ENCODE measurements at places on chromosomes 6 and 20.

DNA sequence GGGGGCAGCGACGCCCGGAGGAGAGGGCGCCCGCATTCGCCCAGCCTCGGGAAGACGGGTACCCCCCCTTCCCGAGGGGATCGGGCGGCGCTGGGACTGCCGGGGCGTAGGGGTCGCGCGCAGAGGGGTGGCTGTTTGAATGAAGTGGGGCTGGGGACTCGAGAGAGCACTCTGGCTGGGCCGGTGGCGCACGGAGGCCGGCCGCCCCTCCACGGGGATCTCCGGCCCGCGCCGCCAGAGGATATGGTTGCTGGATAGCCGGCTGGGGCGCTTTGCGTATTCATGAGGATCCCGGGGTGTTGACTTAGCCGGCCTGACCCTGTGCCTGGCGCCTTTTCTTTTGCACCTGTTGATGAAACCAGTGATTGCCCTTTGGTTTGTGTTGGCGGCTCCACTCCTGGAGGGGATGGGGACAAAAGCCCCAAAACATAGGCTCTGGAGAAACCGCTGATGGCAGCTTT, 469 bp downstream of the SYNJ2 start:
- no peaks in the 10 kb centered on the region for H3K27me3 ChIP-seq
- DNase-seq = peak; percentile 77
- H3K4me3 ChIP-seq = peak overlapping the region; percentile 62
- peaks cover 2% of the 10 kb centered on the region for H3K4me1 ChIP-seq
- H3K27ac ChIP-seq = peak overlapping the region; percentile 69

DNA sequence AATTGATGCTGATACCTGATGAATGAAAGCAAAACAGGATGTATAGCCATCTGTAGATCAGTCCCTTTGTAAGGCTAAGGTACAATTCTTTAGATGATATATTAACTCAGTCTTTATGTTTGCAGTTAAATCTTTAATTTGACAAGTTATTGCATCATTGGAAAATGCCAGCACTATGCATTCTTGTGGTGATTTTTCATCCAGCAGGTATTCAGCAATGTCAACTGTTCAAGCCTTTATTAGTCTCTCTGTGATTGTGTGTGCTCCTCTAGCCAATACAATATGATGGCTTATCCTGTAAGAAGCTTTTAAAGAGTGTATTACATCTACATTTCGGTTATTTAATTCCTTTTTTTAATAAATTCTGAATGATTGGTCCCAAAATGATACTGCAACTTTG, 34.3 kb downstream of the HLA-DMB start:
- H3K27me3 ChIP-seq = no peaks in the 10 kb centered on the region
- no peak overlapping the region for H3K27ac ChIP-seq
- no peak for DNase-seq
- no peaks in the 10 kb centered on the region for H3K36me3 ChIP-seq
- no peaks in the 10 kb centered on the region for H3K4me1 ChIP-seq

- no peak overlapping the region for H3K27ac ChIP-seq
- no peak for DNase-seq
- H3K36me3 ChIP-seq = no peaks in the 10 kb centered on the region
- H3K4me1 ChIP-seq = no peaks in the 10 kb centered on the region
- H3K27me3 ChIP-seq = no peaks in the 10 kb centered on the region
These were observed 1.4 kb downstream of the CST8 start for GRCh38 chr20:23492292-23492691.

- peak; percentile 78 for DNase-seq
- H3K36me3 ChIP-seq = no peaks in the 10 kb centered on the region
- peaks cover 3% of the 10 kb centered on the region for H3K4me1 ChIP-seq
- H3K27ac ChIP-seq = no peak overlapping the region
- H3K4me3 ChIP-seq = no peak overlapping the region
These were observed 125.7 kb downstream of the ANKS1A start for GRCh38 chr6:35014786-35015185.

- DNase-seq = no peak
- no peak overlapping the region for H3K27ac ChIP-seq
- H3K4me1 ChIP-seq = no peaks in the 10 kb centered on the region
These were observed 15.8 kb downstream of the PDE7B start for GRCh38 chr6:135867332-135867731.

GRCh38 chr6:111721753-111722154, 116.1 kb upstream of the TRAF3IP2 start:
- DNase-seq = peak; percentile 65
- no peak overlapping the region for H3K4me3 ChIP-seq
- no peak overlapping the region for H3K27ac ChIP-seq
- no peaks in the 10 kb centered on the region for H3K27me3 ChIP-seq

DNA sequence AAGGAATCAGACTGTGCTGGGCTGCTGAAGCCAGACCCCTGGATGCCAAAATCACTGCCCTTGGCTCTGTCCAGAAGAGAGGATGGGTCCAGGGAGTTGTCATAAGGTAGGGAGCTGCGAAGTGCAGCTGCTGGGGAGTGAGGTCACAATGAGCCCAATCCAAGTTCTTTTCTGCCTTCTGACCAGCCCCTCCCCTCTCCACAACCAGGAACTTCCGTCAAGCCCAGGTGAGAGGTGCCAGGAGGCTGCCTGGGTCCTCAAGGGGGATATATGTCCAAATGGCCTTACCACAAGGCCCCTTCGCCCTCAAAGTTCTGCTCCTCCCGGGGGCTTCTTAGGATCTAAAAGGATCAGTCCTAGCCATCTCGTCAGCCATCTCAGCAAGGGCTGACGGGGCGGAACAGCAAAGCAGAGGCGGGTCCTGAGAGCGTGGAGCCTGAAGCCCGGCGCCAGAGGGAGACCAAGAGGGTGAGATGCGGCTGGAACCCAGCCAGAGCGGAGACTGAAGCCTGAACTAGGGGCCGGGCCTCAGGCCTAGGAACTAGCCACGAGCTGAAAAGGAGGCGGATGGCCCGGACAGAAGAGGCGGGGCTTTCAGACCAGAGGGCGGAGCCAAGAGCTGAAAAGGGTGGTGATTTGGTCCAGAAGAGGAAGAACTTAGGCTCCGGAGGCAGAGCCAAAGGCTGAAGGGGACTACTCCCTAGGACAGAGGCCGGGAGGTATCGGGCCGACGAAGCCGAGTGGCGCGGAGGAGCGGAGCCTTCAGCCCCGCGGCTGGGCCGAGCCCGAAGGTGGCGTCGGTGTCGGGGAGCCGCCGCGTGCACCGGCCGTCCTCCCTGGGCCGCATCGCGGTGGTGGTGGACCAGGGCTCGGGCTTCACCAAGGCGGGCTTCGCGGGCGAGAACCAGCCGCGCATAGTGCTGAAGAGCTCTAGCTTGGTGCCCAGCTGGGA, at the start of gene ACTL10:
ACTL10 (plus strand) TSS at position 651 of the 952 bp plus-strand sequence. CDS start 555 bp downstream, outside the sequence.
- H3K27ac ChIP-seq = no peak within 1 kb of the TSS
- no peak within 1 kb of the TSS for H3K4me3 ChIP-seq
- peaks cover 8% of the 10 kb centered on the region for H3K4me1 ChIP-seq
- H3K27me3 ChIP-seq = no peaks in the 10 kb centered on the region
- peak; percentile 95 for DNase-seq

- no peaks in the 10 kb centered on the region for H3K4me1 ChIP-seq
- no peak overlapping the region for H3K4me3 ChIP-seq
- peaks cover 2% of the 10 kb centered on the region for H3K36me3 ChIP-seq
- H3K27ac ChIP-seq = no peak overlapping the region
- no peaks in the 10 kb centered on the region for H3K27me3 ChIP-seq
These were observed 181.2 kb upstream of the SHLD1 start for GRCh38 chr20:5569021-5569420.

DNA sequence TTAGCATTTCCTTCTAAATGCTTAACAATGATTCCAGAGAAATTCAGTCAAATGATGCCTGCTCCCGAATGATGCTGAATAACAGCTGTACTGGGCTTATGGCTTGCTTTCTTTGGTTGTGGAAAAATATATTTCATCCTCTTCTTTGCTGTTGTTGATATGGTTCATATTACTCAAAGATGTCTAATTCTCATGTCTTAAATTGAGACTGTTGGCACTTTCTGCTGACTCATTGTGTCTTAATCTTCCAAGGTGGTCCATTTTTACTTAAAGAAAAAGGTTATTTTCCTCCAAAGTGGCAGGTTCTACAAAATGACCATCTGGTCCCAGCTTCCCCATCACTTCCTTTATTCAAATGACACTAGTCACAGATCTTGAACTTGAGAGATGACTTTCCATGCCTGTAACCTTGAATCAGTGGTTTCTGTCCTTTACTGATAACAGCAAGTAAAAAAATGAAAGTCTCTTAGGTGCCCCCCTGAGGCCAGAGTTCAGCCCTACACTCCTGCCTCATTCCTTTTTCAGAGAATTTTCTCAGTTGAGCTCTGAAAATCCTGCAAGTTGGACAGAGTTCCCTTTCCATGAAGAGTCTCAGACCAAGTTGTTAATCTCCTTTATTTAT, 6.9 kb downstream of the SNAP25 start:
- no peak overlapping the region for H3K27ac ChIP-seq
- H3K4me3 ChIP-seq = no peak overlapping the region
- H3K4me1 ChIP-seq = no peaks in the 10 kb centered on the region
- H3K27me3 ChIP-seq = no peaks in the 10 kb centered on the region

DNA sequence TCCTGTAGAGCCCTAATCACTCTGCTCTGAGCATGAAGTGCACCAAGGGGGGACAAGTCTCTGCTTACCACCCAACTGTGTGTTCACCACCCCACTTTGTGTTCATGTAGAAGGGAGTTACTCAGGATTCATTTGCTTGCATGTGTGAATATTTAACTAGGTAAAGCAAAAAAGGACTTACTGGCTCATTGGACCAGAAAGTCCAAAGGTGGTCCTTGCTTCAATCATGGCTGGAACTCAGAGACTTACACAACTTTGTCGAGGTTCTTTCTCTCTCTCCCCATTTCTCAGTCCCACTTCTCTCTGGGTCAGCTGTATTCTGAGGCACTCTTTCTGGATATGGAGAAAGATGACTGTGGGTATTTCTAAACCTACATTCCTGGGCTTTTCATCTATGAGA, 4.0 kb downstream of the TMEM200A start:
- H3K4me3 ChIP-seq = no peak overlapping the region
- H3K27me3 ChIP-seq = no peaks in the 10 kb centered on the region
- no peak overlapping the region for H3K27ac ChIP-seq
- DNase-seq = no peak

DNA sequence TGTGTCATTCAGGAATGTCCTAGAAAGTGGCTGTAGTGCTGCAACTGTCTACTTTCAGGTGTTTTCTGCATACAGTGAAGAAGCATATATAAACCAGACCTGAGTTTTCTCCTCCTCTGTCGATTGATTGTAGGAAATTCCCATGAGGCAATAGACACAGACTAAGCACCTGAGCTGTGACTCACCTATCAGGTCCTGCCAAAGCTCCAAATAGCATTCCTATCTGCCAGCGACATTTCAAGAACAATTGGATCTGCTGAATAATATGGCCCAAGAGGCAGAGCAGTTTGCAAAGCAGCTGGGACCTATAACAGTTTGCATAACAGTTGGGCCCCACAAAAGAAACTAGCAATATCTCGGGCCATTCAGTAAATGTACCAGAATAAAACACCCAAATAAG, 360.4 kb downstream of the HAO1 start:
- H3K4me1 ChIP-seq = no peaks in the 10 kb centered on the region
- H3K27ac ChIP-seq = no peak overlapping the region
- H3K27me3 ChIP-seq = no peaks in the 10 kb centered on the region
- H3K4me3 ChIP-seq = no peak overlapping the region
- DNase-seq = peak; percentile 4
- no peaks in the 10 kb centered on the region for H3K36me3 ChIP-seq

DNA sequence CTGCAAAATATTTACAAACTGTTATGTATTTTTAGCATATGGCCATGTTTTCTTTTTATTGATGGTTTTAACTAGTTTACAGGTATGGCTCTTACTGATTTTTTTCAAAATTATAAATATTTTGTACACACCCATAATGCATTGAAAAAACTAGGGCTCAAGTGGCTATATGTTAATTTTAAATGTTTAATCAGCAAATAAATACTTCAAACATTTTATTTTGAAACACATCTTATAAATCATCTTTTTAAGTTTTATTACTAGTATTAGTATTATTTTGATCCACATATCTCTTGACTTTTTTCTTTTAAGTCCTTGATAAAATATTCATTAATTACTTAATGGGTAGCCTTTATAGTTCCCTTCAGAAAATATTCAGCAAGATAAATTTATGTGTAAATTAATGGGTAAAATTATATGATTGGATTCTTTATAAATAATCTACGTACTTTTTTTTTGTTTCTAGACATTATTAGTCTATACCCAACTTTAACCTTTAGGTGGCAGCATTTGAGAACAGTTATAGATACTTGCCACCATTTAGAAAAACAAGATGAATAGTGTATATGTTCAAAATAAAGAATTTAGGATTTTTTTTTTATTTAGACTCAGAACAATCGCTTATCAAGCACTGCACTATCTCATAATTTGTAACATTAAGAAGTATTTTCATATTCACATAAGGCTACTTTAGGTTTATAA, 241.9 kb downstream of the ADGRB3 start:
- H3K4me3 ChIP-seq = no peak overlapping the region
- H3K36me3 ChIP-seq = no peaks in the 10 kb centered on the region
- no peaks in the 10 kb centered on the region for H3K27me3 ChIP-seq
- DNase-seq = peak; percentile 8

GRCh38 chr20:34708621-34709043, 4.5 kb downstream of the TP53INP2 start:
- H3K27ac ChIP-seq = no peak overlapping the region
- no peaks in the 10 kb centered on the region for H3K4me1 ChIP-seq
- H3K4me3 ChIP-seq = peak overlapping the region; percentile 16
- H3K27me3 ChIP-seq = peaks cover 4% of the 10 kb centered on the region
- H3K36me3 ChIP-seq = no peaks in the 10 kb centered on the region
- peak; percentile 45 for DNase-seq

GRCh38 chr20:24609757-24610156, 140.3 kb downstream of the SYNDIG1 start:
- peaks cover 9% of the 10 kb centered on the region for H3K4me1 ChIP-seq
- H3K36me3 ChIP-seq = no peaks in the 10 kb centered on the region
- DNase-seq = peak; percentile 33
- no peak overlapping the region for H3K27ac ChIP-seq
- H3K27me3 ChIP-seq = no peaks in the 10 kb centered on the region

GRCh38 chr6:22826961-22827360, 257.6 kb downstream of the HDGFL1 start:
- DNase-seq = no peak
- H3K27me3 ChIP-seq = no peaks in the 10 kb centered on the region
- H3K36me3 ChIP-seq = no peaks in the 10 kb centered on the region
- no peak overlapping the region for H3K27ac ChIP-seq
- H3K4me3 ChIP-seq = no peak overlapping the region

GRCh38 chr20:5072756-5073659, 46.8 kb downstream of the PCNA start:
- no peaks in the 10 kb centered on the region for H3K27me3 ChIP-seq
- H3K36me3 ChIP-seq = no peaks in the 10 kb centered on the region
- peak; percentile 21 for DNase-seq
- H3K4me3 ChIP-seq = no peak overlapping the region

- H3K27ac ChIP-seq = no peak overlapping the region
- no peak for DNase-seq
- H3K27me3 ChIP-seq = no peaks in the 10 kb centered on the region
- no peaks in the 10 kb centered on the region for H3K4me1 ChIP-seq
- no peak overlapping the region for H3K4me3 ChIP-seq
- no peaks in the 10 kb centered on the region for H3K36me3 ChIP-seq
These were observed 460.0 kb upstream of the NOX3 start for GRCh38 chr6:155915651-155916050.
